ENCODE measurements at places on chromosomes 3 and 15.

- peak; percentile 53 for DNase-seq
Observed at GRCh38 chr3:133377396-133377795, 22.5 kb upstream of the BFSP2 start.

GRCh38 chr15:62306851-62307504, 141.9 kb upstream of the C2CD4B start:
- DNase-seq = peak; percentile 81

- DNase-seq = no peak
Observed at GRCh38 chr3:159734681-159735080, 254.0 kb upstream of the IL12A start.

- DNase-seq = no peak
Observed at GRCh38 chr3:135109681-135110080, 314.6 kb downstream of the EPHB1 start.

DNA sequence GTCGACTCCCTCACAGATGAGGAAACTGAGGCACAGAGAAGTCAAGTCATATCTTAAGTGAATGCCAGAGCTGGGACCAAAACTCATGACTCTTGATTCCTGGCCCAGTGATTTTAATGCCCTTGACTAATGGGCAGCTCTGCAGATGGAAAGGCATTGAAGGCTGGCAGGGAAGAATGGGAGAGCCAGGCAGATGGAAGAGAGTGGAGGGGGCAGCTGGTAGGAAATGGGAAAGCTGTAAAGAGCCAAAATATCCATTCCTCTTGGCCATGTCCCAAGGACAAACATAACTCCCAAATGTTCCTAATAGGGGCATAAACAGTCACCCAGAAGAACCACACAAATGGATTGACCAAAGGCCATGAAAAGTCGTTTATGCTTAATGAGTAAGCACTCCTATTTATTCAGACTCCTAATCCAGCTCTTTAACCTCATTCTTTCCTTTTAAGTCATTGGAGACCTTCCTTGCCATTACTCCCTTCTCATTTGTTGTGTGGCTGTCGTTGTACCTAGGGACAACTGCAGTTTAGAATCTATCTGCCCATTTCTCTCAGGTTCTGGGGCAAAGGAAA, 330.5 kb upstream of the ROPN1 start:
- DNase-seq = peak; percentile 56

GRCh38 chr3:43038010-43038409, 58.9 kb downstream of the GASK1A start:
- no peak for DNase-seq

DNA sequence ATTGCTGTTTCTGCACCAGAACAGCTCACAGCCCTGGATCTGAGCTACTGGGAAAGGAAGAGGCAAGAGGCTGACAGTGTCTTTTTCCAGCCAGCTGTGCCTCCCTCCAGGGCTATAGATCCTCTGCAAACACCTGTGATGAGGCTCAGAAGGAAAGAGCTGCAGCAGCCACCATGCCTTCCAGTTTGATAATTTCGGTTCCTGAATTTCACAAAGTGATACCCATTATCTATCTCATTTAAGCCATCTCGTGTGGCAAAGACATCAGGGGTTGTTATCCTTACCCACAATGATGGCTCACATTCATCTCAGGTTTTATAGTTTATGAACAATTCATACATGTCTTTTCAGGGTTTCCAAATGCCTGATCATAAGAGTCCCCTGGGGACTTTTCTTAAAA, 1.8 kb upstream of the LARP6 start:
- no peak for DNase-seq

GRCh38 chr15:90818251-90819210, 49.9 kb upstream of the FURIN start:
- peak; percentile 54 for DNase-seq

GRCh38 chr15:66178531-66178910, 75.0 kb downstream of the MEGF11 start:
- DNase-seq = no peak

GRCh38 chr3:116216761-116217160, 228.5 kb downstream of the LSAMP start:
- no peak for DNase-seq

DNA sequence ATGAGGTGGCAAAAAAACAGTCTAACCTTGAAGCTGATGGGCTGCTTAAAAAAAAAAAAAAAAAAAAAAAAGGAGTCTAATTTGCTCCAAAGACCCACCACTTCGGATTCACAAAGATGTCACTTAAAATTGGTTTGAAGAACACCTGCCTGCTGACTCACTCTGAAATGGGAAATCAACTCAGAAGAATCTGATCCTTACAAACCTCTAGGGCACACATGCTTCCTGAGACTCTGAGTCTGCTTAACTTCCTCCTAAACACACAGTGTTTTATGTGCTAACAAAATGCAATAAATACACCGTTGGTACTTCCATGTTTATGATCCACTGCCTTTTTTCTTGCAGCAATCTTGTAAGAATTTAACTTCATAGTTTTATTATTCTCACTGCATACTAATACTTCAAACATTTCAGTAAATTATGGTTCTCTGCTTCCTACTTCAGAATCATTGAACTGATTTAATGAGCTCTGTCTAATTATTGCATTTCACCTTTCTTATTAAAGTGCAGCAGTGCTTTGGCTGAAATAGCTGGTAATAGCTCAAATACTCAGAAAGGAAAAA, 73.0 kb upstream of the FRMD4B start:
- no peak for DNase-seq

DNA sequence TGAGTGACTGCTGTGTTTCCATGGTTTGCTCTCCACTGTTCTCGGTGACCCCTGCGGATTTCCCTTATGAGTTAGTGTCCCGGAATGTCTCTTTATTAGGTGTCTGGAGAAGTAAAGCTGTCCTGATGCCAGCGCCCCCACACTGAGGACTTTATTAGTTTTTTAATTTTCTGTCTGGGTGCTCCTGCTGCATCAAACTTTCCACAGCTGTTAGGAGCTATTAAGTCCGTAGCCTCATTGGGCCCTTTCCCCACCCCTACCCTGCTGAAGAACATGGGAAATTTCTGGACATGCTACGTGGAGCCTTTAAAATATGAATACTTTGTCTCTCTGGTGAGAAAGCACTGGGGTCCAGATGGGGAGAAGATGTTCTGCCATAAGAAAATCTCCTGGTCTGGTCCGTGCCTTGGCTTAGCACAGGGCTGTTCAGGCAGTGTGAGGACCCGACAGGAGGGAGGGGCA, 161.7 kb upstream of the HES1 start:
- DNase-seq = no peak

DNA sequence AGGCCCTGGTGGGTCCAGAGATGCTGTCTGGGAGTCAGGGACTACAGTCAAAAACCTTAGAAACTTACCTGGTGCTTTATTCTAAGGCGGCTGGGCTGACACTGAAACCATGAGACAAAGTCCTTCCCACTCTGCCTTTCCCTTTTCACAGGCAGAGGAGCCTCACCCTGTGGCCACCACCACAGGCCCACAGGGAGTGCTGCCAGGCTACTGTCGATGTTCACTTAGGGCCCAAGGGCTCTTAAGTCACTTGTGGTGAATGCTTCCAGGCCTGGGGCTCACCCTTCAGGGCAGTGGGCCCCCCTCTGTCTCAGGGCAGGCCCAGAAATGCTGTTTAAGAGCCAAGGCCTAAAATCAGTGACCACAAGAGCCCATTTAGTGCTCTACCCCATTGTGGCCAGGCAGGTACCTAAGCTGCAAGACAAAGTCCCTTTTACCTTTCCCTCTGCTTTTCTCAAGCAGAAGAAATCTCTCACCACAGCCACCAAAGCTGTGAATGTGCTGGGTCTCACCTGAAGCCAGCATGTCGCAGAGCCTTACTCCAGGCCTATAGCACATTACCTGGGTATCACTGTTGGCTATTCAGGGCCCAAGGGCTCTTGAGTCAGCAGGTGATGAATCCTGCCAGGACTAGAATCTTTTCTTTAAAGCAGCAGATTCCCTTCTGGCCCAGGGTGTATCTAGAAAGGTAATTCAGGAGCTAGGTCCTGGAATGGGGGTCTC, 39.5 kb upstream of the GOLGA6B start:
- no peak for DNase-seq

DNA sequence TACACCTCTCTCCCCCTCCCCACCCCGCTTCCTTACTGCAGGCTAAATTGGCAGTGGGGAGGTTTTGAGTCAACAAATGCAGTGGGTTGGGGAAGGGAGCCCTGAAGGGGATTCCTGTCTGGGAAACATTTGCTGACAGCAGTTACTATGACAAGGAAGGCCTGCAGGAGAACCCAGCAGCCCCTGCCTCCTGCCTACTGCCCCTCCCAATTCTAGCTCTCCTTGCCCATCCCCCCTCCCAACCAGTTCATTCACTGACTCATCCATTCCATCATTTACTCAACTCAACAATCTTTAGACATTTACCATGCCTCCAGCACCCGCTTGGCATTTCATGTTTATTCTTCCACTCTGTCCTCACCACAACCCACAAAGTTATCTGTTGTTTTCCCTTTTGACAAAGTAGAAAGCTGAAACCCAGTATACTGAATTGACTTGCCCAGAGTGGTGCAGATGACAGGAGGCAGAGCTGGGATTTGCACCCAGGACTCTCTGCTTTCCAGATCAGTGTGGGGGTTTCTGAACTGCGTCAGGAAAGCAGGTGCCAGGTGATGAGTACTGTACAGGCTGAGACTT, 75.0 kb downstream of the MAGEF1 start:
- DNase-seq = peak; percentile 29

GRCh38 chr3:171508206-171508605, 48.0 kb upstream of the TNIK start:
- no peak for DNase-seq

DNA sequence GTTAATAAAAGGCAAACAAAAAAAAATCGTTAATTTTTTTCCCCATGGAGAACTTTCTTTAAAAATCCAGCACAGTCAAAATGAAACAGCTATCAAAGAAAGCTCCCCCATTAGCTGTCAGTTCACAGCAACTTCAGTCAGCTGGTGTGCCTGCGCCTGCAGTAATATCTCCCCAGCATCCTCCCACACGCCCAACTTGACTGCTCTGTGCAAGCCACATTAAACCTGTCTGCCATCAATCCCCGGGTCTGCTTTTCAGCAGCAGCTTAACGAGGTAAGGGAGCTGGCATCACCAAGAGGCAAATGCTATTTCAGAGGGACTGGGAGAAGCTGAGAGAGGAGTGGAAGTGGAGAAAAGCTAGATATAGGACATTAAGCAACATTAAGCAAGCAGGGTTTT, 337.5 kb downstream of the GAP43 start:
- no peak for DNase-seq

GRCh38 chr15:41801850-41802455, 25.9 kb upstream of the JMJD7 start:
- DNase-seq = no peak

- no peak for DNase-seq
Observed at GRCh38 chr15:48695088-48695826, 49.7 kb upstream of the FBN1 start.

- no peak for DNase-seq
Observed at GRCh38 chr3:147795418-147795817, 386.3 kb downstream of the ZIC1 start.

GRCh38 chr3:101117980-101118379, 124.8 kb upstream of the ABI3BP start:
- no peak for DNase-seq

GRCh38 chr15:100310041-100310405, 31.8 kb downstream of the ADAMTS17 start:
- DNase-seq = no peak

DNA sequence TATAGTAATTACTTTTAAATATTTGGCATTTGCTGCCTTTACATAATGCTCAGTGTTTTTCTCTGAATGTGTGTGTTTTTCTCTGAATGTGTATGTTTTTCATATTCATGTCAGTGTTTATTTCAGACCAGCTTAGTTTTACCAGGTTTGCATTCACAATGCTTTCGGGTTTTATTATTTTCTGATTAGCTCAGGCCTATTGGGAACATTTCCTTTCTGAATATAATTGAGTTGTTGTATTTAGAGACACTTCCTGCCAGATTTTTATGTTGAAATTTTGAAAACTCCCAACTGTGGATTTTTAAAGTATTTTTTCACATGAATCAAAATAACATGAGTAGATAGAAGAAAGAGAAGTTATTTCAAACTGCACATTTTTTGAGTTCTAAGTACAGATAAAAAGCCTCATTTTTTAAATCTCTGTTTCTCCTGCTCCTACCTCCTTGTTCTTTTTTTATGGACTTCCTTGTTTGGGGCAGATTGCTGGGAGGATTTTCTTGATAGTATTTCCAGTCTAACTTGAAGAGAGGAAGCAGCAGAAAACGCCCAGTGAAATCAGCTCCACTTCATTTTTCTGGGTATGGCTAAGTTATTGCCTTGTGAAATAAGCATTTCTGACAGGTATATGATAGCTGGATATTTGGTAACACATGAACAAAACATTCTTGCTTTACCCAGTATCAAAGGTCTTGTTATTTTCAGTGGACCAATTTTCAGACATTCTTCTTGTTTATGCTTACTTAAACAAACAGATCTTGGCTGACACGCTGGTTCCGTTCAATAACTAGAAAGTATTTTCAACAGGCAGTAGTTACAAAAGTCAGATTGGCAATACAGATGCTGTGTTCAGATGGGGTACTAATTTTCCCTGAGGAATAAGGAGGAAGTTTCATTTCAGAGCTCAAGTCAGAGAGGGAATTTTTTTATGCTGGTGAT, 70.7 kb downstream of the RIOX2 start:
- no peak for DNase-seq

DNA sequence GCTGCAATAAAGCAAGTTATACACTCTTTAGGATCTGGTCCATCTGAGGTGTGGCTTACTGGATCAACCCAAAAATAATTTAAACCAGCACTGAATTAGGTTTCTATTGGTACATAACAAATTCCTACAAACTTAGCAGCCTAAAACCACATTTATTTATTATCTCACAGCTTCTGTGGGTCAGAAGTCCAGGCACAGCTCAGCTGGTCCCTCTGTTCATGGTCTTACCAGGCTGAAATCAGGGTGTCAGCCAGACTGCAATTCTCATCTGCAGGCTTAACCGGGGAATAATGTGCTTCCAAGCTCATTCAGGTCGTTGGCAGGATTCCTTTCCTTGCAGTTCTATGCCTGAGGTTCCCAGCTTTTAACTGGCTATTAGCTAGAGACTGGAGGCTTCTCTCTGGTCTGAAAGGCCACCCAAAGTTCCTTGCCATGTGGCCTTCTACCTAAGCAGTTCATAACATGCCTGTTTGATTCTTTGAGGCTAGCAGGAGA, 477.4 kb upstream of the WNT5A start:
- no peak for DNase-seq

- DNase-seq = peak; percentile 60
Observed at GRCh38 chr3:120567370-120568201, 28.6 kb upstream of the NDUFB4 start.

- peak; percentile 54 for DNase-seq
Observed at GRCh38 chr3:181105646-181106045, 116.1 kb upstream of the DNAJC19 start.

DNA sequence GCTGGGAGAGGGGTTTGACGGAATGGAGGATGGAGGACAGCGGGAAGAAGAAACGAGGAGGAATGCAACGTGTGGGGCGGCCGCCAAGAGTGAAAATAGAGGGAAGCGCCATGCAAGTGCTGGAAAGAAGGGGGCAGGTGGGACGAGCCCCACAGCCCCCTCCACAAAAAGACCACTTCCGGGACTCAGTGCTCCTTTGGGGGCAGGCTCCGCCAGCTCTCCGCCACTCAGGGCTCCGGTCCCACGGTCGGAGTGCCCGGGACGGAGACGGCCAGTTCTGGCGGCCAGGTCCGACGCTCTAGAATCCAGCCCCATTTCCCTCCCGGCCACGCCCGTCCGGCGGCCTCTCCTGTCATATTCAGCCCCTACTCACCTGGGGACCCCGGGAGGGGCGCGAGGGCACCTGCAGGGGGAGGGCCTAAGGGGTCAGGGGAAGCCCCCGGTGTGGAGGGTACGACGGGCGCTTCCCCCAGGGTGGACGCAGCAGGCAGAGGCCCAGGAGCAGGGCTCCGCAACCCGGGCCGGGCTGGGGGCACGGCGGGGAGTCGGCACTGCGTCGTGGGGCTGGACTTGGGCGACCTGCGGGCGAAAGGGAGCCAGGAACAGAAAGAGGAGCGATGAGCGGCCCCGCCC, 25.5 kb upstream of the CSPG4 start:
- no peak for DNase-seq

All from NCI-H2081 (cell line).